ENCODE measurements at places on chromosomes 5 and 9. TPM values are rescaled to one million over a fixed set of nuclear protein-coding genes. Genes with fewer than 3 reads are reported as not detected.

- DNase-seq: no peak
Measured at GRCh38 chr5:4643190-4643589, 496.9 kb upstream of the ADAMTS16 start.

TCF7 gene
- 0.54 TPM for total RNA-seq

DNA sequence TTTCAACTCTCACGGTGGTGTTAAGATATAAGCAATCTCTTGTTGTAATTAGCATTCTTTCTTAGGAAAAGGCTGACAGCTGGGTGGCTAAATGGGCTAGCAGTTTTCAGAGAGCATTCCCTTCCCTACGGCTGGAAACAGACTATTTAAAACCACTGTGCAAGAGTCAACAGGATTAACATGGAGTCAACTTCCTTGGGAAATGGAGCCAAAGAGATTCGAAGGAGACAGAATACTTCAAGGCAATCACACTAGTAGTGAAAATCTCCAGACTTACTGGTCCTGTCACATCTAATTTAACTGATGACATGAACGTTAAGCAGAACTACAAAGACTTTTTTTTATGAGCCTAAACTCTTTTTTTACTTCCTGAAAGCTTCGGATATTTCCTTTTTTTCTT lies 453.3 kb upstream of the ITGA1 start:
- DNase-seq: no peak

DNA sequence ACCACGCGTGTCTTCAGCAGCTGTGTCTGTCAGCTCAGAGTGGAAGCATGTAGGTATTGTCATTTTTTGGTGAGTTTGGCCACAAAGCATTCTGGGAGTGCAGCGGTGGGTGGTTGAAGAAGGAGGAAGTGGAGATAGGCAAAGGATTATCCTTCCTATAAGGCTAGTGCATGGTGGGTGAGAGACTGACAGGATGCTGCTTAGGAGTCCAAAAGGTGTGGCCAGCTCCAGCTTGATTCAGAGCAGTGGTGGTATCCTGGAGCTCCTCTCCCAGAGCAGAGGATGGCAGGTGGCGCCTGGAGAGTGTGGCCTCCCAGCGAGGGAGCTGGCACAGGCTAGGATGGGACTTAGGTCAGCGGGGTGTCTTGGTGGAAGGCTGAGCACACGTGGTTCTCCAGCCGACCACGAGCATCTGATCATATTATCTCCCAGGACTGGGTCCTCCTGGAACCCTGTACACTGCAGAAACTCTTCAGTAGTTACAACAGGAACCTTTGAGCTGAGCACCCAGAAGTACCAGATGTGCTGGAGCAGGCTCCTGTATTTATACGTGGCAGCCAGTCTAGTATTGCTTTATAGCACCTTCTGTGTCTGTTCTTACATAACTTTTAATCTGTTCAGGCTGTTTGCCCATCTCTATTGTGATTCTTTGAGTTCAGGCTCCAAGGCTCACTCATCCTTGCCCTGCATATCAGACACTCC lies 29.6 kb downstream of the MAML1 start:
- no peak for DNase-seq

ROPN1L gene
- not detected for total RNA-seq

DNA sequence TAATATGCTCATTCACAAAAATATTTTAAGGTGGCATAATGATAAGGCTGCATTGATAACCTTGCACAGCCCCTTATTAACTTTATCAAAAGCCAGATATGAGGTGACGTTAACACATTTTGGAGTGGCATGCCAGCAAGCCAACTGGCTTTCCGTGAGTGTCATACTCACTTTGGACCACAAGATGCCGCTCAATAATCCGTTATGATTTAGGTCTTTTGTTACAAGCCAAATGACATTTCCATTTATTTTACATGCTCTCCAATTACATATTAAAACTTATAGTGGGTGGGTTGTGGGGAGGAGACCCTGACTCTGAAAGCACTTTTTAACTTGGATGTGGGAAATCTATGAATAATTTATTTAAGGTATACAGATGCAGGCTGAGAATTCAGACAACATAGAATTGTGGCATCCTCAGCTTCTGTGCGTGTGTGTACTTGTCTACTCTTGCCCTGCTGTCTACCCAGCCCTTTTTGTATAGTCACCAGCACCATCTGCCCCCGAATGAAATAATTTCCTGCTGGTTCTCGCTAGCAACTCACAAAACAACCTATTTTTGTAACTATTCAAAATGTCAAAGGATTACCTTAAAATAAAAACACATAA lies 305.1 kb downstream of the PSAT1 start:
- DNase-seq: no peak

DNA sequence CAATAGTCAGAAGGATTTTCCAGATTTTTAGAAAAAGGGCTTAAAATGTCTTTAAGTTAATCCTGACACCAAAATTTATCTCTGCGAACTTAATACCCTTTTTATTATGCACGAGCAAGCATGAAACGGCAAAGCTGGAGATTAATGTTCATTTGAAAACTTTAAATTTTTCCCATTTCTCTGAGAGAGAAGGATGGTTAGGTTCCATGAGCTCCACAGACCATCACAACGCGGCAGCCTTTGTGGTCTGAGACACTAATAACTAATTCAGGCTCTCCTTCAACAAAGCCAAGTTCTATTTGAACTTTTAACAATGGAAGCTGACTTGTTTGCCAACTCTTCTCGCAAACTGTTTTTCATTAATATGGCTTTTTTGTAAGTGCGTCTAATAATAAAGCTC lies 94.7 kb downstream of the MYO10 start:
- no peak for DNase-seq

DNA sequence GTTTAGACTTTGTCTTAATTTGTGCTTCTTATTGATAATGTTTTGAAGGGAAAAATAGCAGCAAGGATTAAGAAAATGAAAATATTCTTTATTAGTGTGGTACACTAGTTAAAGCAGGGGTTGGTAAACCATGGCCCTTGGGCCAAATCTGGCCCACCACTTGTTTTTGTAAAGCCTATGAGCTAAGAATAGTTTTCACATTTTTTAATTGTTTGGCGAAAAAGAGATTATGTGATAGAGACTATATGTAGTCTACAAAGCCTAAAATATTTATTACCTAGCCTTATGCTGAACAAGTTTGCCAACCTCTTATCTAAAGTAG lies 57.2 kb downstream of the KCNN2 start:
- no peak for DNase-seq

CDX1 gene
- total RNA-seq: not detected

DNA sequence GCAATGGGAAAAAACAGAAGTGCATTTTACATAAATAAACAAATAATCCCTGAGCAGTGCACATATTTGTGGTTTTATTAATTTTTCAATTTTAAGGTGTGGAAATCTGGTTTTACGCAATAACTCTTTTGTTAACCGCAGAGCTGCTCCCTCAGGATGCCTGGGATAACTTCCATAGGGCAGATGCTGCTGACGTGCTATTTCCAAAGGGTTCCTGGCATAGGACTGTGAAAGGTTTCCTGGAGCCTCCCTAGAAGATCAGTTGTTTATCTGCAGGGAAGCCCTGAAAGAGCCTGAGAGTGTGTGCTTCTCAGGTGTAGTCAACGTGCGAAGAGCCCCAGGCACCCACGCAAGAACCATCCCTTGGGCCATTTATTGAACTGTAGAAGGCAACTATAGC lies 443.5 kb downstream of the PLK2 start:
- no peak for DNase-seq

GRCh38 chr9:113579283-113580040 lies 115.9 kb downstream of the RGS3 start:
- DNase-seq: no peak

DNA sequence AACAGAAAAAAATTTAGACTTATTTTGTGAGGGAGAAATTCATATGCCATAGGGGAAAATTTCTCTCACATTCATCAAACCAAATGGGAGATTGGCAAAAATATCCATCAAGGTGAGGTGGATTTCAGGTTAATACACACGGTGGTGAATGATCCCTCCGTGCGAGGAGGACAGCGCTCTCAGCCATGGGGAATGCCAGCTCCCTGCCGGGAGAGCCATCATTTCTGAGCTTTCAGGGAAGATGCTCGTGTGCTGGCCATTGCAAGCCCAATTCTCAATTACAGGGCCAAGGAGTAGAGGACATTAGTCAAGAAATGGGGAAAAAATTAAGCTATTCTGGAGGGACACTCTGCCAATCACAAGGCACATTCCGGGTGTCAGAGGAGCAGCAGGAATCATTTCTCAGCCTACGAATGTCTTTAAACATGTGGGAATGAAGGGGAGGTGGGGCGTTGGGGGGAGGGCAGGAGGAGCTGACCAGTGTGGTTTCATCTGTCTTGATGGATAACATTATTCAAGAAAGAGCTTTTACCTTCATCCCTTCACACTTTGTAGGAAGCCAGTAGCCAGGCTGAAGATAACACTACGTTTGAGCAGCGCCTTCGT lies 165.5 kb downstream of the DAB2IP start:
- DNase-seq: no peak

DNA sequence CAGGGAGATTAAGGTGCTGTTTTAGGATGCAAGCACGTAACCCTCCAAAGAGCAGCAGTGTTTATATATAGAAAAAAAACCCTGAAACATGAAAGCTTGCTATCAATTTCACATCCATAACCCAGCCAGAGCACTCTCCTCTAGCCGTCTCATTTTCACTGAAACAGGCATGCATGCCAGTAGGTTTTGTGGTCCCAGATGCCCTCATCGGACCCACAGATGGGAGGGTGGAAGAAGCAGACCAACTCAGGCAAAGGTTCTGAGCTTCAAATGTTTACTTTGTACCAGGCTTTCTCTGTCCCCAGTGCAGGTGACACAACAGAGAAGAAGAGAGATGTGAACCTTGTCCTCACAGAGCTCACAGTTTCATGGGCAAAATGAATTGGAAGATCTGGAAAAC lies 127.4 kb upstream of the ATP10B start:
- DNase-seq: no peak

CCDC192 gene
- not detected for total RNA-seq

DNA sequence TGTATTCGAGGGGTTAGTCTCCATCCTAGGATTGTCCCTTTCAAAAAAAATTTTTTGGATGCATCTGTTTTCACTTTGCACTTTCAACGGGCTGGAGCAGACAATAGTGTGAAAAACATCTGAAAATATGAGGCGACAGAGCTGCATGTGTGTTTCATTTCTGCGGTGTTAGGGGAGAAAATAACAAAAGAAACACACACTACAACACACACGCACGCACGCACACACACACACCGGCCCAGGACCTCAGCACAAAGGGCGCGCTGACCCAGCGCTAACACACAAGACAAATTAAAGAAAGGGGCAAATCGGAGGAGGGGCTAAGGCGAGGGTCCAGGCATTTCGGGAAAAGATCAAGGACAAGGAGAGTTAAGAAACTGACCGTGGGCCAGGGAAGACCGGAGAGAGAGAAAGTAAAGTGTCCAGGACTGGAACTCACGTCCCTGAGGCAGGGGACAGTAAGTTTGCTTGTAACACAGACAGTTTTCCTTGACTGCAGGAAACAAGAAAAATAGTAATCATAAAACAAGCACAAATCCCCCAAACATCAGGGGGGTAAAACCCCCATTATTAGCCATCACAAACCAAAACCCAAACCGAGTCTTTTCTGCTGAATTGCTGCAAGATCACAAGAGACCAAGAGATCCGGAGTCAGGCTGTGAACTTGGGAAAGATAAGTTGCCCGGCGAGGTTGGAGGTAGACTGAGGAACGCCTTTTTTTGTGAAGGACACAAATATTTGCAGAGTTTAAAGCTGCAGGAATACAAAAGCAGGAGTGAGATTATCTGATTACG lies 302.1 kb downstream of the PARP8 start:
- DNase-seq: no peak

GRCh38 chr9:116774421-116775180 lies 87.5 kb downstream of the TRIM32 start:
- DNase-seq: no peak

DNA sequence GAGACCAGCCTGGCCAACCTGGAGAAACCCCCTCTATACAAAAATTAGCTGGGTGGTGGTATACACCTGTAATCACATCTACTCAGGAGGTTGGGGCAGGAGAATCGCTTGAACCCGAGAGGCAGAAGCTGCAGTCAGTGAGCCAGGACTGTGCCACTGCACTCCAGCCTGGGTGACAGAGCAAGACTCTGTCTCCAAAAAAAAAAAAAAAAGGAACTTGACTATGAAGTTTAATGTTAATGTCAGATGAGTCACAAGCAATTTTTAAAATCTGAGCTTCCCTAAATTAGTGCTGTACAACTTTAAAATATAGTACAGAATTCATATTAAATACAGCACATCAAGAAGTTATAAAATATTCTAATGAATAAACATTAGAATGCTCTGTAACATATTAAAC lies 1.5 kb downstream of the MEIKIN start:
- DNase-seq: no peak

GRCh38 chr5:174301848-174302625 lies 256.5 kb downstream of the NSG2 start:
- no peak for DNase-seq

DNA sequence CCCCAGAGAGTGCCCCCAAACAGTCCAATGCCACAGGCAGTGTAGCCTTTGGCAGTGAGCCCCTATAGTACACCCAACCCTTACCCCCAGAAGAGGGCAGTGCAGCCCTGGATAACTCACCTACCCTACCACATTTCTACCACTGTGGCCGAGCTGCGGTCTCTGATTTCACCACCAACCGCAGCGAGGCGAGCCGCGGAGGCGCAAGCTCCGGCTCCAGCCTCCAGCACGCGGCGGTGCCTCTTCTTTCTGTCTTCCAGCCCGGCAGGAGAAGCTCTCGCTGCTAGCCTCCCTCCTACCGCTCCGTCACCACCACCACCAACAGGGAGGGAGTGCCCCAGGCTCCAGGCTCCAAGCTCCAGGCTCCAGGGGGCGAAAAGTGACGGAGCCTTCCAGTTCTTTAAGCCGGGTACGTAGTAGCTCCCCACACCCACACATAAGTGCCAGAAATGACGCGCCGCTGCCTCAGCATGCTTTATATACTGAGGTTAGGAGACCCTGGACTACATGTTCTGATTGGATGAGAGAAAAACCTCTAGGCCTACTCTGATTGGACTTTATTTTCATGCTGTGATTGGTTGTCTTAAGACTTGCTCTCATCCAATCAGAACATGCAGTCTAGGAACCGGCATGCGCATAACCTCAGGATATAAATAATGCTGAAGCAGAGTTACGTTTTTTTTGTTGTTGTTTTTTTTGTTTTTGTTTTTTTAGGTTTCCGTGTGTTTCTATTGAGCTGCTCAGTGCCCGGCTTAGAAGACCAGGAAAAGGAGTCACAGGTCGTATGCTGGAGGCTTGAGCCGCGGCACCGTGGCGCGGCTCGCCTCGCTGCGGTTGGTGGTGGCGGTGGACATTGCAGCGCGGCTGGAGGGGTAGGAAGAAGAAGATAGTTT lies at the start of gene PCAT7:
TSS of gene PCAT7 (plus strand) at position 645 of the 893 bp plus-strand sequence.
- DNase-seq: no peak

- DNase-seq: no peak
Measured at GRCh38 chr9:12748016-12748415, 26.8 kb upstream of the LURAP1L start.

- no peak for DNase-seq
Measured at GRCh38 chr5:96297290-96297689, 135.8 kb downstream of the PCSK1 start.

ELOVL7 gene
- total RNA-seq: 3.0 TPM

DNA sequence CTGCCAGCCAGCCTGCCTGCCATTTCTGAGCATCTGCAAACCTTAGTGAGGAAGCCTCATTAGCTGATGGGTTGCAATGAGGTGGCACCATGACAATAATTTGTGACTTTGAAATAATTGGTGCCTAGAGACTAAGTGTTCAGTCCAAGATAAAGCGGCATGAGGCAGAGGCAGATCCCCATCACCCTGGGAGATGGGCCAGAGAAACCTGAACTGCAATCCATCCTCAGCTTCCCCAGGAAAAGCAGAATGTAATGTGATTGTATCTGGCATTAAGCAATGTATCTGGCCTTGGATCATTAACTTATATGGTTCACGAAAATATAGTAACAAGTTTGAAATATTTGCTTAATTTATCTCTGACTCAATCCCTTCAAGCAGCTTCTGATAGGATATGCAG lies 101.0 kb downstream of the SPOCK1 start:
- DNase-seq: no peak

SH3RF2 gene
- total RNA-seq: 16.4 TPM

All from thoracic aorta (tissue), 2 donors.